ENCODE measurements at places on chromosomes 13 and 19.

DNA sequence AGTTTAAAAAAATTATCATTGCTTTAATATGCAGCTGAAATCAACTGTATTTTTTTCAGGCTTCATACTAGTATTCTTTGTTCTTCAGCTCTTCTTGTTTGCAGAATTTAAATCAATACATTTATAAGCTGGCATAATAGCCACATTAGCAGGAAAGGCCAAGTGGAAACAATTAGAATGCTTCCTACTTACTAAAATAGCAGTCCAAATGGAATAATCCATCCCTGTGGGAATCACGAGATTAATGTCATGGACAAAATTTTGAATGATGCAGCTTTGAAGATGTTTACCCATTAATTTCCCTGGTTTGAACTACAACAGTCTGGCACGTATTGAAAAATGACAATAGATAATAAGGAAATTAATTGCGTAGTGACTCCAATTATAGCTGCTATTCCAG is 2650.8 kb downstream of the PCDH9 start:
- no peak for DNase-seq

GRCh38 chr19:17244618-17245534 is 843 bp downstream of the NR2F6 start:
- DNase-seq = no peak

GRCh38 chr19:19823916-19824315 is 2.4 kb upstream of the ZNF506 start:
- no peak for DNase-seq

GRCh38 chr13:61170856-61171255 is 244.8 kb downstream of the PCDH20 start:
- DNase-seq = no peak

- DNase-seq = no peak
Observed at GRCh38 chr13:34414616-34415015, 527.5 kb upstream of the NBEA start.

GRCh38 chr19:43309466-43309865 is 40.1 kb upstream of the PSG9 start:
- DNase-seq = no peak

DNA sequence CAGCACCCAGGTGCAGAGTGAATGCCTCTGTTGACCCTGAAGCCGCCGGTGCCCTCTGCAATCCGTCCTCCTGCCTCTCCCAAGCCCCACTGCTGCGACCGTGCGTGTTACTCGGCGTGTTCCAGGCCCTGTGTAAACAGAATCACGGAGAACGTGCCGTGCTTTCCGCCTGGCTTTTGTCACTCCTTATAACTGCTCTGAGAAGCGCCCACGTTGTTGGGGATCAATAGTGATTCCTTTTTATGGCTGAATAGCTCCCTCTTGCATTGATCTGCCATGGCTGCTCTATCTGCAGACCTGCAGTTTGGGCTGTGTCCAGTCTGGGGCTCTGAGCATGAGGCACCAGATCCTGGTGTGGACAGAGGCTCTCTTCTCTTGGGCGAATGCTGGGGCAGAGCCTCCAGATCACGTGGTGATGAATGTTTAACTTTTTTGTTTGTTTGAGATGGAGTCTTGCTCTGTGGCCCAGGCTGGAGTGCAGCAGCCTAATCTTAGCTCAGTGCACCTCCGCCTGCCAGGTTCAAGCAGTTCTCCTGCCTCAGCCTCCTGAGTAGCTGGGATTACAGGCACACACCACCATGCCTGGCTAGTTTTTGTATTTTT is 15.8 kb downstream of the ADPRHL1 start:
- DNase-seq = no peak

DNA sequence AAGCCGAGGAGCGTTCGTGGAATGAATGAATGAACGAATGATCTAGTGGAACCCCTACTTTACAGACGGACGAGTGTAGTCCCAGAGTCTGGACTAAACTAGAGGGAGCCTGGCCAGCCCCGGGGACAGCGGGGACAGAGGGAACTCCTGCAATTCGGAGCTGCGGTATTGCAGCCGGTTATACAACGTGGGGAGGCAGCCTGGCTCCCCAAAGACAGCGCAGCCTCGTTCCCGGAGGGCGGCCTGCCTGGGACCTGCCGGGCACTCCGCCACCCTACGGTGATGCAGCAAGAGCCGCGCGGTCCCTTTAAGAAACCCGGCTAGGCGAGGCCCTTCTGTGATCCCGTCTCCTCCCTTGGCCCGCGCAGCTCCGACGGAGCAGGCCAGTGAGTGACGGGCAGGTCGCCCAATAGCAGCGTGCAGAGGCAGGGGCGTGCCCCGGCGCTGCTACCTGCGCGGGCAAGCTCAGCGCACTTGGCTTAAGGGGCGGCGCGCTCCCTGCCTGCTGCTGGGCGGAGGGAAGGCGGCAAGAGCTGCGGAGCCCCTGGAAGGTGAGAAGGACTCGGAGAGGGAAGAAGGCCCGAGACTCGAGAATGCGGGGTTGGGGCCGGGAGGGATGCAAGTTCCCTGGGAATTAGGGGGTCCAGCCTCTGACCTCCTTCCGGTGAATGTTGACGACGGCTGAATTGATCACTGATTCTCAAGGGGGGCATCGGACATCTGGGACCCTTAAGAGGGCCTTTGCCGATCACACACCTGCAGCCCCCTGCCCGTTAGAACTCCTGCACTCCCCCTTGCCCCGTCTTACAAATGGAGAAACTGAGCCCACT is at the start of gene ABCA7:
ABCA7 (plus strand) TSS at position 462 of the 830 bp plus-strand sequence. CDS start 1,255 bp downstream, outside the sequence.
- DNase-seq = peak; percentile 98

DNA sequence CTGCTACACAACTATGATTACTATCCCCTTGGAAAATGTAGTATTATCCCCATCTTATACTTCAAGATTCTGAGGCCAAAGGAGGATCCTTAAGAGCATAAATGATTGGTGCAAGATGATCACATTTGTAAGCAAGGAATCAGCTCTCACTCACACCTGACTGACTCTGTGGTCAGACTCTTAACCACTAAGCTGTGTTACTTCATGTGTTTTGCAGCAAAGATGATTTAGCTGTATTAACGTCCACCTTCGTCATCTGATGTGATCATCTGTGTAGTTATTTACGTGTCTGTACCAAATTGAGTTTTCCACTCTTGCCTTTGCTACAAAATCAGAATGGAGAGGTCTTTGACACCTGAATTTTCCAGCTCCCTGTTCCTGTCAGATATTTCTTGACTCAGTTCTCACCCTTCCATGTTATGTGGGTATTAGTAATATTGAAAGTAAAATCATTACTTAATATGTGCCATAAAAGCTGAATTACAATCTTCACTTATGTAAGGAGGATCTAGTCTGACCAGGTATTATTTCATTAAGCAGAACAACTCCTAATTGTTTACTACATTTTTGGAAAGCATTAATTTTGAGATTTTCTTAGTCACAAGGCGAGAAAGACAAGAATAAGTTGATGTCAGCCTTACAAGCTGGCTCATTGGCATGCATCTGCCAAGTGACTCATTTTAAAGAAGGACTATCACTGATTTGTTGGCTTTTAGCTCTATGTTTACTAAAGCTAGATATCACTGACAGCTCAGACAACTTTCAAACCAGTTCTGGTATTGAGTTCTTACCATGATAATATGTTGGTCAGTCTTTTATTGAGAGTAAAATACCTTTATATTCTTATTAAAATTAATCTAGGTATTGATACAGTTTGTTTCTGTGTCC is 1279.8 kb upstream of the PCDH9 start:
- no peak for DNase-seq

DNA sequence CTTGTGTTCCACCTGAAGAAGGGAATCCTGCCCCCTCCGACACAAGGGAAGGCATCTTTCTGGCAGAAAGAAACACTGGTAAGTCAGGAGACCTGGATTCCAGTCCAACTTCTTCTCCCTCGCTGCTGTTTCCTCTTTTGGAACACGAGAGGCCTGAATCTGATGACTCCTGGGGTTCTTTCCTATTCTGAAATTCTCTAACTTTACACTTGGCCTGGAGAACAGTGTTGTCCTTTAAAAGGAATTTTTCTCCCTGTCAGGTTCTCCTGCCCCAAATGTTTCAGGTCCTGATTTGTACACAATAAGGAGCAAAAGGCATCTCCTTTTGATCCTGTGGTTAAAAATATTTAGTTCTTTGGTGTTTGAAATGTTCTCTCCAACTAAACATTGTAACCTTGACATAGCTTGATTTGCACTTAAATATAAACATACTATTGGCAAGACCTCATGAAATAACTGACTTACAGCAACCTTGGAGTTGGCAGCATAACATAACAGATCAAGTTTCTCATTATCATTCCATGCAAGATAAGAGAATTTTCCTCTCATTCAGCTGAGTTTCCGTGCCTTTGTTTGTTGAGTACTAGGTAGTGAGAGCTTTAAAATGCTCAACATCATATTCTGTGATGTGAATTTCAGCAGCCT is 244.8 kb downstream of the COG6 start:
- no peak for DNase-seq

DNA sequence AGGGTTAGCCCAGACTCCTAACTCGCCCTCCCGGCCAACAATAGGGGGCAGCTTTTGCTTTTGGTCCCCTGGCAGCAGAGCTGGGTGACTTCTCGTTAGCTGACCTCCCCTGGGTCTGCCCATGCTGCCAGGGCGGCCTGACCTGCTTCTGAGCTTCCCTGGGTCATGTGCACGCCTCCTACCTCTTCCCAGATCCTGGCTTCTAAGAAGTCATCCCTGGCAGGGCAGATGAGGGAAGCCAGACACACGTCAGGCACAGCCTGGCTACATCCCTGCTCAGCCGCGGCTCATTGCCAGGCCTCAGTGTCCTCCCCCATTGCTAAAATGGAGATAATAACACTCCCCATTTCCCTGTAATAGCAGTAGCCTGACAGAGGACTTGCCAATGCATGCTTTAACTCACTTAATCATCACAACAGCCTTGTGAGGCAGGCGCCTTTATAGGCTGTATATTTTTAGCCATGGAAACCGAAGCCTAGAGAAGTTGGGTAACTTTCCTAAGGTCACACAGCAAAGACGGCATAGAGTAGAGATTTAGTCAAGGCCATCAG is 2.1 kb downstream of the KCNK6 start:
- DNase-seq = no peak

GRCh38 chr19:51552996-51553725 is 17.9 kb upstream of the ZNF175 start:
- peak; percentile 41 for DNase-seq

DNA sequence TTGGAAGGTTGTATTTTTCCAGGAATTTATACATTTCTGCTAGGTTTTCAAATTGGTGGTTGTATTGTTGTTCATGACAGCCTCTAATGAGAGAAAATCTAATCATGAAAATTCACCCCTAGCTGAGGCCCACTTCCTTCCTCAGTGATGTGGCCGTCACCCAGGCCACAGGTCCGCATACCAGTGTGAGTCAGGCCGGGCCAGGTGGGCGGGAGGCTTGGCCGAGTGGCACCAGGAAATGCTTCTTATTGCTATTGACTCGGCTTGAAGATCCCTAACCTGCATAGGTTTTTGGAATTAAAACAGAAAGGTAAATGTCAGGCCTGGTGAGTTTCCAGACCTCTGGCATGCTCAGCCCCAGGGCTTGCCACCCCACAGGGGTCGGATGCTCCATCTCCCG is 88.7 kb downstream of the SCGB2B2 start:
- no peak for DNase-seq

GRCh38 chr13:72403396-72404010 is 323.9 kb downstream of the MZT1 start:
- no peak for DNase-seq

GRCh38 chr19:13538601-13539253 is 32.4 kb upstream of the CACNA1A start:
- DNase-seq = no peak

DNA sequence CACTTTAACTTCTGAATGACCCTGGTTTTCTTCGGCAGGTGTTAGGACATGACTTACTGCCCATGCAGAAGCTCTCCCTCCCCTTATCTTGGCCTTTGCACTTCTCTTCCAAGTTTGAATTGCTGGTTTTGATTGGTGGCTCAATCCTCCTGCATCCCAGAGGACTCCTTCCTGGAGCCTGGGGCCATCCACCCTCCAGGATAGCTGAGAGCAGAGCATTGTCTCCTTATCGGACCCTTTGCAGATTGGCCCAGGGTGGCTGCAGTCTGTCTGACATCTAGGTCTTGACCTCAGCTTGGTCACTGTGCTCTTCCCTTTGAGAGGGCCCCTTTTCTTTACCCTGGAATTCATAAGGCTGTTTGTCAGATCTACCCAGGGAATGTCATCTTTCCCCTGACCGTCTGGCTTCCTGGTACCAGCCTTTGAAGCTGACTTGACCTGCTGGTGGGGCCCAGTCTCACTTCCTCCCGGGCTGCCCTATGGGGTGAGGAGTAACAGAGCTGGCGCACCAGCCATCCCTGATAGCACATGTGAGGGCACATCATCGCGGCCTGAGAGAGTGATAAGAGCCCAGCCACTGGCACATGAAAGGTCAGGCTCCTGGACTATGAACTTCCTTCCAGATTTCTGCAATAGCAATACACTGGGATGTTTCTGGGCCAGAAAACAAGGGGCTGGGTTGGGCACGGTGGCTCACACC is 172.9 kb upstream of the UBL3 start:
- DNase-seq = no peak

GRCh38 chr13:110466266-110466915 is 95.1 kb downstream of the RAB20 start:
- DNase-seq = no peak

GRCh38 chr19:3810708-3811355 is 24.7 kb upstream of the MATK start:
- DNase-seq = no peak

- DNase-seq = no peak
Observed at GRCh38 chr13:102903659-102904407, 58.0 kb downstream of the ERCC5 start.

GRCh38 chr19:2327773-2328400 is 499 bp downstream of the LSM7 start:
- peak; percentile 82 for DNase-seq
